ENCODE measurements at places on chromosomes 1 and 21. TPM values are rescaled to one million over a fixed set of nuclear protein-coding genes. Genes with fewer than 3 reads are reported as not detected.
A peak's percentile ranks its signal among the peaks of the same experiment; 100 is the strongest.

NECTIN4 gene
- not detected for total RNA-seq

DNA sequence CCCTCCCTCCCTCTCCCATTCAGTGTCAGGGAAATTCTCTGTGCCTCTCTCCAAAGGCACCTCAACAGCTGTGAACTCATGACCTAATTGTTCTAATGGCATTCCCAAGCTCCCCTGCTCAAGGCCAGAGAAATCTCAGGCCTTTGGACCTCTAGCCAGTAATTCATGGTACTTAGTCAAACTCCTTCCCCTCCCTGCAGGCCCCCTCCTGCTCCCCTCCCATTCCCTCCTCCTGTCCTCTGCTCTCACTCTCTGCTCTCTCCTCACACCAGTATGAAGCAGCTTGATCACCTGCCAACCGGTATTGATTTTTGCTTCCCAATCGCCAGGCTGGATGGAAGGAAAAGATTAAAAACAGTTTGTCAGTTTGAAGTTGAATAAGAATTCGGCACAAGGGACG lies 370.5 kb upstream of the PBX1 start:
- no peak for DNase-seq

- DNase-seq, result no peak
Observed at GRCh38 chr1:23084880-23085279, 65.6 kb downstream of the KDM1A start.

DNA sequence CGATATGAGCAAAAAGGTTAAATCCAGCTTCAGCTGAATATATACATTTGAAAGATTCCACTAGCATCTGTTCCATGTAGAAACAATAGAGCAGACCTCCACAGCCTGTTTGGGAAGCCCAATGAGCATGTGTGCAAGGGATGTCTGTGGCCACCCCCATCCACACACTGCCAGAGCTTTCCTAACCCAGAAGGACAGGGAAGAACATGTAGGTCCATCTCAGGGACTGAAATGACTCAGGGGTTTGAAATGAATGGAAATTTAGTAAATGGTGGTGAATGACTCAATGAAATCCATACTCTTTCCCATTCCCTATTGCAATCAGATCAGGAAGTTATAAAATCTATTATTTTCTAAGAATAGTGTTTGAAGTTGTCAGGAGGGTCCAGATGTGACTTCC lies 397.2 kb downstream of the DUSP10 start:
- DNase-seq, result no peak

DNA sequence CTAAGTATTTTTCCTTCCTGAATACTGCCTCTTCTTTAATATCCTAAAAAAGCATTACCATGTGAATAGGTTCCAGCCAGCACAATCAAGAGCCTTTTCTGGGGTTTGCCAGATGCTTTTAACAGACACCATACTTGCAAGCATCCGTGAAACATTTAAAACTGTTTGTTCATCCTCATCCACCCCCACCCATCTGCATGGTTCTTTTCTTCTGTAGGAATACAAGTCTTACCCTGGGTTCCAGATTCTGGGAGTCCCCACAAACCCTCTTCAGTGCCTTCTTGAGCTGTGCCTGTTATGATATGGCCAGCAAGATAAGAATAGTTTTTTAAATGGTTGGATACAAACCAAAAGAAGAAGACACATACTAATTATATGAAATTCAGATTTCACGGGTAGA lies 354.9 kb upstream of the PLXNA2 start:
- no peak for DNase-seq

DNA sequence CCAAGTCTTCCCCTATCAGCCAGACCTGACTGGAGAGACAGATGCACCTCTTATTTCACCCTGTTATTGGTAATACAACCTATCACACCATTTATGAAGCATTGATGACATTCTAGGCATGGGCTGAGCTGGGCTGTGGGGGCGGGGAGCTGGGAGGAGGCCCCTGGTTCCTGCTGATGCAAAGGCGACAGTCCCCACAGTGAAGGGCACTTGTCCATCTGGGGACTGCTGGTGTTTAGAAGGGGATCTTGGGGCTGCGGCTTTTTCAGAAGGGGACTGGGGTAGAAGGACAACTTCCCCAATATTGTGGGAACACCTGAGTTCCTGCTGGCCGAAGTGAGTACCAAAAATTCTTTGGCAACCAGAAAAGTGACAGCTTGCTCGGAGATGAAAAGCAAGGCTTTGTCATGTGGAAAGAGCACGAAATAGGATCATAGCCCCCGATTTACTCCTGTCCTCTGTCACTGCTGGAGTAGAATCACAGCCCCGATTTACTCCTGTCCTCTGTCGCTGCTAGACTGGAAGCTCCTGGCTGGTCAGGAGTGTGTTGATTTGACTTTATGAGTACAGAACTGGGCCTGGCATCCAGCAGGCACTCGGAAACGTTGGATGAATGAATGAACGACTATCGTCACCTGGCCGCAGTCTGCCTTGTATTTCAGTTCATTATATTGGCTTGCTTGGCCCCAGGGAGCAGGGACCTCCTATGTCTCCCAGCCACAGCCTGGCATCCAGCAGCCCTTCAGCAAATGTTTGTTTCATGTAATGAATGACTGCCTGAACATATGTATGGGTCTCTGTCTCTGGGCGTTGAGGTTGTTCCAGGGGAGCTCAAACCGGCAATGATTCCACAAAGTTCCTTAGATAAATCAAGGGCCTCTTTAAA lies 16.5 kb upstream of the ETV3L start:
- no peak for DNase-seq

- DNase-seq, result no peak
Observed at GRCh38 chr1:192936313-192937018, 122.7 kb downstream of the UCHL5 start.

- no peak for DNase-seq
Observed at GRCh38 chr21:46069166-46069565, 28.7 kb upstream of the COL6A2 start.

NBPF4 gene
- total RNA-seq, result 0.35 TPM

IPO9 gene
- total RNA-seq, result 42.7 TPM

DNA sequence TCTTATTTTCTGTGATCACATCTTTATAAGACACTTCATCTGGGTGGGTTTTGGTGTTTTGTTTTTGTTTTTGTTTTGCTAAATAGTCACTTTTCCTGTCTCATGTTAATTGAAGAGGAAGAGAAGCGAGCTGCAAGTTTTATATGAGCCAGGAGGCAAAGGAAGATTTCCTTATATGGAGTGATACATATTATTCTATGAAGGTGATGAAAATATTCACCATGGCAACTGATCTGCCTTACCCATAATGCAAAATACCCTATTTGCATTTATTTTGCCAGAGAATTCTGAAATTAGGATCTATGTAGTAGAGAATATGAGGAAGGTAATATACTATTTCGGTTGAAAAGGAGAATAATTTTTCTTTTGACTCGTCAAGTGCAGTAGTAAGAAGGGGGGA lies 13.9 kb downstream of the CXADR start:
- no peak for DNase-seq

SMCP gene
- total RNA-seq, result not detected

AGRN gene
- total RNA-seq, result 1.4 TPM

- DNase-seq, result no peak
Observed at GRCh38 chr1:51517361-51518032, 1.6 kb downstream of the EPS15 start.

SPATA1 gene
- 1.7 TPM for total RNA-seq

GRCh38 chr1:160576390-160576789 lies 2.9 kb downstream of the CD84 start:
- peak; percentile 48 for DNase-seq

DNA sequence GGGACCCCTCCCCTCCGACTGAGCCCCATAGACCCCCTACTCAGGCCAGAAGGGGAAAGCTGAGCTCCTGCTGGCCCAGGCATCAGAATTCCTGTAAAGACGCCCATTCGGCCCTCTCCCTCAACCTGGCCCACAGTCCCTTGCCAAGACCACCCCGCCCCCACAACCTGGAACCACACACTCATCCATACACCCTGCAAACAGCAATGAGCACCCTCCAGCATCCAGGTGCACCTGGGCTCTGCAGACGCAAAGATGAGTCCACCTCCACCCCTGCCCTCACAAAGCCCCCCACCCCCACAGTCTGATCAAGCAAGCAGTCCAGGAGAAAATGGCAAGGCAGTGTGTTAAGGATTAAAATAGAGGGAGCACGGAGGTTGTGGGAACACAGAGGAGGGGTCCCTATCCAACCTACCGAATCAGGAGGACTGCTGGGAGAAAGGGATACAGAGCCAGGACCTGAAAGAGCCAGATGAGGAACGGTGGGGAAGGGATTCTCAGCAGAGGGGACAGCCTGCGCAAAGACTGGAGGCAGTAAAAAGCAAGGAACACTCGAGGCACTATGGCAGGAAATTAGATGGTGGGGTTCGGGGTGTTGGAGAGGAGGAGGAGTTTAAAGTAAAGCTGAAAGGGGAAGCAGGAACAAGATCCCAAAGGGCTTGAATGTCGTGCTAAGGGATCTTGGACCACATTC lies 67.3 kb upstream of the LAPTM5 start:
- DNase-seq, result no peak

- no peak for DNase-seq
Observed at GRCh38 chr1:166140251-166140650, 26.6 kb downstream of the FAM78B start.

DNA sequence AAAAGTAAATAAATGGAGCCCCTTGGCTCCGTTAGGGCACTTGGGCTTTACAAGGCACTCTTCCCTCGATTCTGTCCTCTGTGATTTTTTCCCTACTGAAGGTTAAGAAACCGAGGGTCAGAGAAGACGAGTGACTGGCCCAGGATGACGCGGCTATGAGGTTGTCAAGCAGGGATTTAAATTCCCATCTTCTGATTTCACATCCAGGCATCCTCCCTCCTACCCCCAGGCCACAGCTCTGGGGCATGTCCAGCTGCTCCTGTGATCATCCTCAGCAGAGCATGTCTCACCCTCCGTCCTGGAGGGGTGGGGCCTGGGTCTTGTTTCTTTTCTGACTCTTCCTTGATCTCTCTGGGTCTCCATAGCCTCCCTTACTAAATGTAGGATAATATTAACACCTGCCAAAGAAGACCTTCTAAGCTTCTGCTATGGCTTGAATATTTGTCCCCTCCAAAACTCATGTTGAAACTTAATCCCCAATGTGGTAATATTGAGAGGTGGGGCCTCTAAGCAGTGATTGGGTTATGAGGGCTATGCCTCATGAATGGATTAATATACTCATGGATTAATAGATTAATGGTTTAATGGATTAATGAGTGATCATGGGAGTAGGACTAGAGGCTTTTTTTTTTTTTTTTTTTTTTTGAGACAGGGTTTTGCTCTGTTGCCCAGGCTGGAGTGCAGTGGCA lies 4.6 kb downstream of the CRYBG2 start:
- DNase-seq, result no peak

- no peak for DNase-seq
Observed at GRCh38 chr1:109046671-109047070, 4.8 kb upstream of the WDR47 start.

GRCh38 chr1:222928212-222928611 lies 113.4 kb downstream of the DISP1 start:
- DNase-seq, result no peak

TRIM67 gene
- total RNA-seq, result not detected

GRCh38 chr1:220271706-220272046 lies 577 bp downstream of the RAB3GAP2 start:
- no peak for DNase-seq

- DNase-seq, result no peak
Observed at GRCh38 chr1:116794804-116795481, 40.7 kb downstream of the CD2 start.

DNA sequence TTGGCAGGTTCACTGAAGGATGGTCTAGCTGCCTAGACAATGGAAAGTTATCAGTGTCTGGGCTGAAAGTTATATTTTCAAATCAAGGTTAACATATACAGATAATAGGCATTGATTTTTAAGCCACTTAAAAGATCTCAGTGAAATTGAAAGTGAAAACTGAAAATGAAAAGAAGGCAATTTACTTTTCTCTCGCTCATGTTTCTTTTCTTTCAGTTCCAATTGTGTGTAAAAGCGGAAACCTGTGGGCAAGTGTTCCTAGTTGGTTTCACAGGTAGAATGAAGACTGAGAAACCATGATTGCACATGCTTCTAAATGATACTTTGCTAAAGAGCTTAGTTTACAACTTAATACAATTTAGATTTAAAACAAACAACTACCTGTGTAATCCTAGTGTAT lies 383.7 kb downstream of the ZP4 start:
- DNase-seq, result no peak

- DNase-seq, result no peak
Observed at GRCh38 chr1:1763657-1764621, 14.3 kb downstream of the NADK start.

DNA sequence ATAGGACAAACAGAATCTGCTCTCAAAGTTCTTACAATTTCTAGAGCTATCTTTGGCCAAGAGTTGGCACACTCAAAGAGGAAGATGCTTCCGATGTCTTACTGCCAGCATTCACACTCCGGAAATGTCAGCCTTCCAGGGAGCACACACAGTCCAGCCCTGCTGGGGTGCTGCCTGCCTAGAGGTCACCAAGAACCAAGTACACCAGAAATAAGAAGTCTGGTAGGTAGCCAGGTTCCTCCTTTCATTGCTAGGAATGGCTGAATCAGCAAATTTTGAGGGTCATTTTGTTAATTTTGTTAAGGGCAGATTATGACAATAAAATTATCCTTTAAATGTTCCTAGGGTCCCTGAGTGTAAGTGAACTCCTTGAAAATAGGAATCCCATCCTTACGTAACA lies 77.5 kb downstream of the PLPP3 start:
- no peak for DNase-seq

DNA sequence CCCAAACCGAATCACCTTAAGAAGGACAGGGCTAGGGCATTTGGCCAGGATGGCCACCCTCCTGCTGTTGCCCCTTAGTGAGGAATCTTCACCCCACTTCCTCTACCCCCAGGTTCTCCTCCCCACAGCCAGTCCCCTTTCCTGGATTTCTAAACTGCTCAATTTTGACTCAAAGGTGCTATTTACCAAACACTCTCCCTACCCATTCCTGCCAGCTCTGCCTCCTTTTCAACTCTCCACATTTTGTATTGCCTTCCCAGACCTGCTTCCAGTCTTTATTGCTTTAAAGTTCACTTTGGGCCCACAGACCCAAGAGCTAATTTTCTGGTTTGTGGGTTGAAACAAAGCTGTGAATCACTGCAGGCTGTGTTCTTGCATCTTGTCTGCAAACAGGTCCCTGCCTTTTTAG lies 3.6 kb downstream of the BTG2 start:
- peak; percentile 54 for DNase-seq

GRCh38 chr1:56322211-56322610 lies 257.2 kb downstream of the PLPP3 start:
- no peak for DNase-seq

MYBPH gene
- not detected for total RNA-seq

DNA sequence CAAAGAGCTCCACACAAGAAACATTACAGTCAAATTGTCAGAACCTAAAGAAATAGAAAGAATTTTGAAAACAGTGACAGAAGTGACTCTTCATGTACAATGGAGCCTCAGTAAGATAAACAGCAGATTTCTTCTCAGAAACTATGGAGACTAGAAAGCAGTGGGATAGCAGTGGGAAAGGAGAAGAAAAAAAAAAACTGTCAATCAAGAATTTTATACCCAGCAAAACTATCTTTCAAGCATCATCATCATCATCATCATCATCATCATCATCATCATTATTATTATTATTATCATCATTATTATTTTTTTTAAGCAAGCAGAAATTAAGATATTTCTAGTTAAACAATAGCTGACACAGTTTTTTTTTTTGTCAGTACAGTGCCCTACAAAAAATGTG lies 24.2 kb downstream of the CEP170 start:
- DNase-seq, result peak; percentile 32

GRCh38 chr1:4932311-4933030 lies 278.1 kb downstream of the AJAP1 start:
- no peak for DNase-seq

- DNase-seq, result no peak
Observed at GRCh38 chr1:204250428-204251030, 36.7 kb upstream of the GOLT1A start.

CLDN14 gene
- not detected for total RNA-seq

TNFRSF18 gene
- 8.6 TPM for total RNA-seq

Data from CD4-positive, alpha-beta memory T cell (primary cell).